Endothelial cell of umbilical vein (primary cell): ENCODE measurements at places on chromosomes 2 and 18.

- peaks cover 50% of the 10 kb centered on the region for H3K4me1 ChIP-seq
- H3K27ac ChIP-seq: peak overlapping the region; percentile 82
- H3K4me3 ChIP-seq: no peak overlapping the region
- H3K27me3 ChIP-seq: no peaks in the 10 kb centered on the region
- DNase-seq: peak; percentile 94
Measured at GRCh38 chr2:159030674-159031380, 62.4 kb downstream of the TANC1 start.

DNA sequence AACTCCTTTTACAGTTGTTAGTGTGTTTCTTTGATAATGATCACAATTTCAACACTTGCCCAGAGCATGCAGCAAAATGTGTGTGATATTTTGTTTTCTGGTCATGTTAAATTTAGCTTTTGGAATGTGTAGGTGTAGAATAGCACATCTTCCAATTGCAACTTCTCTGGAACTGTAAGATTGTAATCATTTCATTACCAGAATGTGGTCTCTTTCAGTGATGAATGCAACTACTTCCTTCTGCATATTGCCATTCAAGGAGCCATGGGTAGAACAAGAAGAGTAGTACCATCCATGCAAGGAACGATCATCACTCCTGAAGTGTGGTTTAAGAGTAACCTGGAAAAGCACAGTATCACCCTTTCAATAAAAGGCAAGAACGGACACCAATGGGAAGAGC is 548.8 kb upstream of the ZNF804A start:
- no peak overlapping the region for H3K4me3 ChIP-seq
- H3K4me1 ChIP-seq: no peaks in the 10 kb centered on the region
- H3K27ac ChIP-seq: no peak overlapping the region
- H3K27me3 ChIP-seq: no peaks in the 10 kb centered on the region
- H3K36me3 ChIP-seq: no peaks in the 10 kb centered on the region

GRCh38 chr2:48915884-48916283 is 160.4 kb upstream of the LHCGR start:
- no peak overlapping the region for H3K4me3 ChIP-seq
- H3K36me3 ChIP-seq: no peaks in the 10 kb centered on the region
- no peaks in the 10 kb centered on the region for H3K4me1 ChIP-seq
- DNase-seq: no peak
- H3K27me3 ChIP-seq: no peaks in the 10 kb centered on the region
- no peak overlapping the region for H3K27ac ChIP-seq

- no peak for DNase-seq
- no peaks in the 10 kb centered on the region for H3K27me3 ChIP-seq
- no peaks in the 10 kb centered on the region for H3K36me3 ChIP-seq
- H3K27ac ChIP-seq: no peak overlapping the region
- H3K4me3 ChIP-seq: no peak overlapping the region
Measured at GRCh38 chr2:222760301-222760897, 88.9 kb downstream of the MOGAT1 start.

GRCh38 chr2:217421834-217422233 is 562.0 kb upstream of the TNP1 start:
- H3K27ac ChIP-seq: no peak overlapping the region
- H3K36me3 ChIP-seq: no peaks in the 10 kb centered on the region
- H3K27me3 ChIP-seq: no peaks in the 10 kb centered on the region
- no peaks in the 10 kb centered on the region for H3K4me1 ChIP-seq
- no peak overlapping the region for H3K4me3 ChIP-seq
